ENCODE measurements at places on chromosomes 7 and 10.

GRCh38 chr7:15561835-15562234 lies at the start of gene AGMO:
TSS of gene AGMO (minus strand) at chr7:15562015.
- DNase-seq, result no peak

DNA sequence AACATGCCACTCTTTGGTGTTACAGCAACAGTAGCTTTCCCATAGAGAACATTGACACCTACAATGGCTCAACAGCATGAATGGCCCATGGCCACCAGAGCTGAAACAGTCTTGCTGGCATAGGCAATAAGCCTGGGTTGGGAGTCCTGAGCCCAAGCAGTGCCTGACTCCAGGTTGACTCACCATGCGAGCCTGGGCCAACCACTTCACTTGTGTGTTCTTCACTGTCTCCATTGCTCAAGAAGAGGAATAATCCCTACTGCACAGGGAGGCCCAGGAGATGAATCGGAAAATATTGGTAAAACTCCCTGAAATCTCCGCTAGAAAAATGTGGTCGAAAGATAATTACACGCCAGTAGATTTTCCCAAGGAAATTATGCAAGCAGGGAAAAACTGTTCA lies 89.2 kb upstream of the INHBA start:
- no peak for DNase-seq

GRCh38 chr7:128713794-128714193 lies 25.4 kb upstream of the CALU start:
- DNase-seq, result no peak

DNA sequence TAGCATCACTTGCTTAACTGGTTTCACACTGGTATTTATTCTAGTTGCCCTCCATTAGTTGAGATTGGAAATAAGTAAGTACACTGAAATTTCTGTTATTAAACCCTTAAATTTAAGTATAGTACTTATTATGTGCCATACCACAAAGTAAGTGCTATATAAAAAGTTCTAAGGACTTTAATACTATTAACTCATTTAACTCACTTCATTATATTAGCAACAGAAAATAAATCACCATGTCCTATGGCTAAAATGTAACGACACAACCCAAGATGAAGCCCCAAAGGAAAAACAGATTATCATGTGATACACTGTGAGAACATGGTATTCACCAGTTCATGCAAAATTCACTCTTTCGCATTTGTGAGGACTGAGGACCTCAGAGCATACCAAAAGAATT lies 70.5 kb downstream of the AGMO start:
- no peak for DNase-seq

DNA sequence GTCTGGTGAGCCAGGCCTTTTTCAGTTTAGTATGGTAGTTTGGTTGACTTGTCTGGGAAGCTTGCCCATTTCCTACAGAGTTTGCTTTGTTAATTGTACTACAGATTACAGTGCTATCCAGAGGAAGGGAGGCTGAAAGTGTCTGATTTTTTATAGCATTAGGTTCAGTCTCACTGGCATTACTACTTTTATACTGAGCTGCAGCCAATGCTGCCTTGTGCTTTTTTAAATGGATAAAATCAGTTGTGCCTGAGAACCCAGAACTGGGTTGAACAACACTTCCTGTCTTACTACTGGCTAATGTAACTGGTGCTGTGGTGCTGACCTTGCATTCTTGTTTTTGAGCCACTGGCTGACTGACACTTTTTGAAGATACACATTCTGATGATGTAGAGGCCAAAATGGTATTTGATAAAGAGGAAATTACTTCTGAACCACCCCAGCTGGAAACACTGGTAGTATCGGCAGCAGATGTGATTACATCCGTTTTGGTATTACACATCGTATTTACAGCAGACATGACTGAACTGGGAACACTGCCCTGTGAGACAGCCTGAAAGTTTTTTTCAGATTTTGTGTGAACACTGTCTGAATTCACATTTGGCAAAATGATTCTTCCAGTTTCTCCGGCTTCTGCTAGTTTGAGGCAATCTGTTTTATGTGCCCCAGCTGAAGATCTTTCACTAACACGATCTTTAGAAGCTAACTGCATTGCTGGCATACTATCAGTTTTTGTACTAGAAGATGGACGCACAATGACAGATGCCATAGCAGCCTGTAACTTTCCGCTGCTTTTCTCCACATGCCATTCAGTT lies 74.1 kb downstream of the NRBF2 start:
- DNase-seq, result no peak

DNA sequence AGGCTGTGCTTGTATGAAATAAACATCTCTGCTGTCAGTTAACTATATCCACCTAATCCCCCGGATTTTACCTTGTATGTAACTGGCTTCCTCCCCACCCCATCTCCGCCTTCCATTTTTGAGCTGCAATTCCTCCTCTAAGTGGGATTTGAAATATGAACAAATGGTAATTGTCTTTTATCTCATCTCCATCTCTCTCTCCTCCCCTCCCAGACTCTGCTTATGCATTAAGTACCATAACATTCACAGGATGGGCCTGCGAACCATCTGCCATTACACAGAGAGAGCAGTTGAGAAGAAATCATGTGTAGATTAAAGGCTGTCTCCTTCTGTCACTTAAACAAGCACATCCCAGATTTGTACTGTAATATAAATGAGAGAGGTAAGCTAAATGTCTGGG lies 1169.9 kb downstream of the TYW1 start:
- DNase-seq, result no peak

DNA sequence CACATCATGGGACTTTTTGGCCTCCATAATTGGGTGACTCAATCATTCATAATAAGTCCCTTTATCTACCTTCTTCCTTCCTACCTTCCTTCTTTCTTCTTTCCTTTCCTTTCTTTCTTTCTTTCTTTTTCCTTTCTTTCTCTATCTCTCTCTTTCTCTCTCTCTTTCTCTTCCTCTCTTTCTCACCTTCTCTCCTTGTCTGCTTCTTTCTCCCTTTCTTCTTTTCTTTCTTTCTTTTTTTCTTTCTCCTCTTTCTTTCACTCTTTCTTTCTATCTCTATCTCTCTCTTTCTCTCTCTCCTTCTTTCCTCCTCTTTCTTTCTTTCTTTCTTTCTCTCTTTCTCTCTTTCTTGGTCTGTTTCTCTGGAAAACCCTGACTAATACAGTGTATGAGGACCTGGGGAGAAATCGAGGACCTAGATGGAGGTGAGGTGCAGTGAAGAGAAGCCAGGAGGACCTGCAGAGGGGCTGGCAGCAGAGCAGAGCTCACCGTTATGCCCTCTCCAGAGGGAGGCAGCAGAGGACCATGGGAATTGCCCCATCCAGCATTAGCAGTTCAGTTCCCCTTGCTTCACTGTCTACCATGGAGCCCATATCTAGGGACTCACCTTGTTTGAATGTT lies 52.7 kb upstream of the BTRC start:
- DNase-seq, result no peak

GRCh38 chr10:43884501-43885105 lies 235.9 kb upstream of the ZNF32 start:
- DNase-seq, result no peak

- no peak for DNase-seq
Measured at GRCh38 chr10:103646304-103646703, 152.8 kb downstream of the NEURL1 start.

DNA sequence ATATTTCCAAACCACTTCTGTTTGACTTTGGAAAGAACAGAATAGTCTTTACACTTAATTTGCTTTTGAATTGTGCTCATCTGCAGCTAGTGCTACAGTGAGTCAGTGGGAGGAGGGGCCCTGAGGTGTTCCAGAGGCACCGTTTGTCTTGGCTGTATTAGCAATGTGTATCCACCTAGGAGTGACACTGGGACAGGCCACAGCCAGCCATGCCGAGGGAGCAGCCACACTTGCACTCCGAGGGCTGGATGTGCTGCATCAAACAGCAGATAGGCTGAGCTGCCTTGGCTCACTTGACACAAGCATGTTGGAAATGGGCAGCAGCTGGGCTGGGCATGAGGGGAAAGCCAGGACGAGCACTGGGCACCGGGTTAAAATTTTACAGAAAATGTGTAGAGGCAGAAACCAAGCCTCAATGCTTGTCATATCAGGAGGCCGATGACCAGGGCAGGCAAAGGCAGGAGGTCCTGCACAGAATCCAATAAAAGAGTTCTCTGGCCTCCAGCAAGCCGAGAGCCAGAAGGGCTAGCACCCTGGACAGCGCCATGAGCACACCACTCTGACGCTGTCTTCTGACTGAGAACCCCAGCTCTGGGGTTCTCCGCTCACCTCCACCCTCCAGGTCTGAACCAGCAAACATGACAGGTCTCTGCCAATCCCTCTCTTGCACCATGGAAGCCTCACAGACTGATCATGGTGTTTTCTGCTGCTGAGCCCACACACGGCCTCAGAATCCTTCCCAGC lies 163.3 kb downstream of the GRID1 start:
- no peak for DNase-seq

GRCh38 chr7:77710067-77710466 lies 13.8 kb downstream of the RSBN1L start:
- no peak for DNase-seq

- DNase-seq, result no peak
Measured at GRCh38 chr10:50992972-50993766, 81.1 kb upstream of the PRKG1 start.

DNA sequence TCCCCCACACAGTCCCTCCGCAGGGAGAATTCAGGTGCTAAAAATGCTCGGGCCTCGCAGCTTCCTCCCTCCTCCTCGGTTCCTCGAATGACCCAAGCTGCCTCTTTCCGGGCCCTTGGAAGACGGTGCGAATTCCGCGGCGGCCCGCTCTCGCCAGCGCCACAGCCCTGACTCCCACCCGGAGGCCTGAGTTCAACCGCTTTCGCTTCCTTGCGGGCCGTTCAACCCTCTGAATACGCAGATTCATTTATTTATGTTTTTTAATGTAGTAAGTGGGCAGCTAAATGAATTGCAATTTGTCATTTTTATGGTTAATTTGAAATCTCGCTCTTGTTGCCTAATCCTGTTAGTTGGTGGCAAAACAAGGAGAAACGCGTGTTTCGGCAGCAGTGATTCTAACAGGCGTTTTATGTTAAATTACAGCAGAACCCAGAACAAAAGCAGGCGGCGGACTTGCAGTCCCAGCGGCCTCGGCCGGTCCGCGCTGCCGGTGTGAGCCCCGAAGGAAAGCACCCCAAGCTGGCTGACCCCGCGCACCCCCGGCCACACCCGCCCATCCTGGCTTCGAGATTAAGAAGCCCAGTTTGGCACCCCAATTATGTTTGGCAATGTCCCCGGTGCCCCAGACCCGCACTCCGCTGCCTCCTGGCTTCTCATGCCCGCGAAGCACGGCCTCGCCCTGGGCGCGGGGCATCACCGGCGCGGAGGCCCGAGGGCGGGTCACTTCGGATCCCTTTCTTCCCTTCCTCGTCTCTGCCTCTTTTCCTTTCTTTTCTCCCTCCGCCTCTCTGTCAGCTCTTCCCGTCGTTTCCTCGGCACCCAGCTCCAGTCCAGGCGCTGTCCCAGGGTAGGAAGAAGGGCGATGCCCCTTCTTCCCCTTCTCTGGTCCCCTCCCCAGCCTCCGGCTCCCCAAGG lies 75.9 kb downstream of the INSIG1 start:
- DNase-seq, result peak; percentile 30

DNA sequence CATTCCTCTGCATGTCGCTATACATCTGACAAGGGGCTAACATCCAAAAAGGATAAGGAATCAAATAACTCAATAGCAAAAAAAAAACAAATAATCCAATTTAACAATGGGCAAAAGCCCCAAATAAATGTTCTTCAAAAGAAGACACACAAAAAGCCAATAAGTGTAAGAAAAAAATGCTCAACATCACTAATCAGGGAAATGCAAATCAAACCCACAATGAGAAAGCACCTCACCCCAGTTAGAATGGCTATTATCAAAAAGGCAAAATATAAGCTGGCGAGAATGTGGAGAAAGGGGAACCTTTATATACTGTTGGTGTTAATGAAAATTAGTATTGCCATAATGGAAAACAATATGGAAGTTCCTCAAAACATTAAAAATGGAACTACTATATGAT lies 14.3 kb downstream of the ARHGAP12 start:
- DNase-seq, result no peak

DNA sequence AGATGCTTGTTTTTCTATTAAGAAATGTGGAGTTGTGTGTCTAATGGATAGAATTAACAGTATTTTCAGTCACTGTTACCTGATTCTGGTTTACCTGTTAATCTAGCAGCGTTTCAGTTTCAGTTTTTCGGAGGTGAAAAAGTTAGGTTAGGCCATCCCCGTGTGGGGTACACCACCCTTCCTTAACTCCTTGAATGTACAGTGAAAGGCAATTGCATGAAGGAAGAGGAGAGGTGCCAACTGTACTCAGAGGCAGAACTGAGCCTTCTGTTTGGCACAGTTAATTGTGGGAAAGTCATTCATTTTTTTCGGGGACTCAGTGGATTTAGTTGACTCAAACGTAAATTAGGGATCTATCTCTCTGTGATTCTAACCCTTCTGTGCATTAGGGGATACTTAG lies 35.5 kb downstream of the RPA3 start:
- DNase-seq, result no peak

GRCh38 chr7:141161550-141162535 lies 88.0 kb downstream of the TMEM178B start:
- DNase-seq, result no peak

- DNase-seq, result no peak
Measured at GRCh38 chr7:86980223-86980622, 79.2 kb downstream of the ELAPOR2 start.

DNA sequence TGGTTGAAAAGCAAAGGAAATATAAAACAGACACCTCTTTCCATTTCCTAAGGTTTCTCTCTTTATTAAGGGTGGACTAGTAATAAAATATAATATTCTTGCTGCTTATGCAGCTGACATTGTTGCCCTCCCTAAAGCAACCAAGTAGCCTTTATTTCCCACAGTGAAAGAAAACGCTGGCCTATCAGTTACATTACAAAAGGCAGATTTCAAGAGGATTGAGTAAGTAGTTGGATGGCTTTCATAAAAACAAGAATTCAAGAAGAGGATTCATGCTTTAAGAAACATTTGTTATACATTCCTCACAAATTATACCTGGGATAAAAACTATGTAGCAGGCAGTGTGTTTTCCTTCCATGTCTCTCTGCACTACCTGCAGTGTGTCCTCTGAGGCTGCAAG lies 154.4 kb upstream of the LANCL2 start:
- DNase-seq, result no peak

- DNase-seq, result no peak
Measured at GRCh38 chr7:124074007-124074406, 41.1 kb upstream of the TMEM229A start.

DNA sequence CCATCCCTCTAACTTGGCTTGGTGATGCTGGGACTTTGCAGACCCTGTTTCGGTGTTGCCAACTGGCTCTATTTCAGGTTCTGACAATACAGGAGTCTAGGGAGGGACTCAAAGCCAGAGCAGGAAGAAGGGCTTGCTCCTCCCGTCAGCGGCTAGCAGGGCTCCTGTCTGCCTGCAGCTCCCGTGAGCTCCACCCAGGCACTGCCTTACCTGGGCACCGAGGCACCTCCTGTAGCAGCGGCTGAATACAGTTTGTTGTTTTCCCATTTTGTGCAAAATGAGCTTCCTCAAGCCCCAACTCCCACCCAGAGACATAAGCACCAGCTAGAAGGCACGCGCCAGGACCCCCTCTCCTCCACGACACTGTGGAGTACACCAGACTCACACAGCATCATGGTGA lies 69.3 kb upstream of the RHEB start:
- DNase-seq, result no peak

DNA sequence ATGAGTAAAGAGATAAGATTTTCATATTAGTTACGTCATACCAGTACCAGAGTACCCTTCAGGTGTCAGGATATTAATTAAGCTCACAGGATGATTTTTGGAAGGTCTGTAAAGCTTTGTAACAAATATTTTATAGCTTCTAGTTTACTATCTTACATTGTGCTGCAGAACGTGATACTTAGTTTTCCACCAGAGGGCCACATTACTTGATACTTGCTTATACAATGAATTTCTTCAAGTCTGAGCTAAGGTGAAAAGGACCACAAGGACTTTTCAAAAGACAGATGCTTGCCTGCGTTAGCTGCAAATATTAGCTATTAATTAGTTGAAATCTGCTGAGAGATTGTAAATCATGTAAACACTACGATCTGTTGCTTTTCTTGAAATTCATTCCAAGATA lies 12.2 kb downstream of the FOXP2 start:
- DNase-seq, result no peak

All from activated B cell treated with CpG ODN at 0.5 μM for 24 hours (primary cell).